ENCODE measurements at places on chromosomes 2 and 18. TPM values are rescaled to one million over a fixed set of nuclear protein-coding genes. Genes with fewer than 3 reads are reported as not detected.

STAT4 gene
- total RNA-seq = 6.6 TPM

DNA sequence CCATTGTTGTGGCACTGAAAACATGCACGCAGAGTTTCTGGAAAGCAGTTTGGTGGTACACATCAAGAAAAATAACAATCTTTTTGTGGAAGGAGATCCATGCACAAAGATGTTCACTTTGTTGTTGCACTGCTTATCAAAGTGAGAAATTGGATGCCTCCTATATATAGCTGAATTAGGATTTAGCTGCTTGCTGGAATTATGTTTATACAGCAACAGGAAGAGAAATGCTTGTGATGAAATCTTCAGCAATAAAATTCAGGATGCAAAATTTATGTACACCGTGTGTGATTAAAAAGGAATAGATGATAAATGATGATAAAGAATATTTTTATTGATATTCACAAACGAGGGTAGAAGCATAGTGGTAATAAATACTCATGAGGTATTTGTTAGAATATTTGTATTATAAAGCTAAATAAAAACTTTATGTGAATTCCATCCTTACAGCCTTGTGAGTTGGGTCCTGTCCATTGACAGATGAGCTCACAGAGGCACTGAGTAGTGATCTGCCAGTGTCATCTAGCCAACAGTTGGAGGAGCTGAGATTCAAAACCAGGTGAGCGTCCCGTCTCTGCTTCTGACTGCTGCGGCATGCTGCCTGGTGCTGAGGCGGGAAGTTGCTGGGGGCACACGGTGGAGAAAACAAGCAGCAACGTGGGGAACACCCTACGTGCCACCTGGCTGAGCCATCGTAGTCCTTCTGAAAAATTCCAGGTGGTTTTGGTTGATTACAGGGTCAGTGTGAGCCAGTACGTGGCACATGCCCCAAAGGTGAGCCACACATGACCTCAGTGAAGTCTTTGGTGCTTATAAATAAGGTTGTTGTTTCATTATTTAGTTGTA is 80.2 kb downstream of the ASAP2 start:
- DNase-seq = no peak

- no peak for DNase-seq
Measured at GRCh38 chr2:215594766-215595165, 158.9 kb upstream of the FN1 start.

- no peak for DNase-seq
Measured at GRCh38 chr2:235860111-235860510, 308.1 kb downstream of the GBX2 start.

DNA sequence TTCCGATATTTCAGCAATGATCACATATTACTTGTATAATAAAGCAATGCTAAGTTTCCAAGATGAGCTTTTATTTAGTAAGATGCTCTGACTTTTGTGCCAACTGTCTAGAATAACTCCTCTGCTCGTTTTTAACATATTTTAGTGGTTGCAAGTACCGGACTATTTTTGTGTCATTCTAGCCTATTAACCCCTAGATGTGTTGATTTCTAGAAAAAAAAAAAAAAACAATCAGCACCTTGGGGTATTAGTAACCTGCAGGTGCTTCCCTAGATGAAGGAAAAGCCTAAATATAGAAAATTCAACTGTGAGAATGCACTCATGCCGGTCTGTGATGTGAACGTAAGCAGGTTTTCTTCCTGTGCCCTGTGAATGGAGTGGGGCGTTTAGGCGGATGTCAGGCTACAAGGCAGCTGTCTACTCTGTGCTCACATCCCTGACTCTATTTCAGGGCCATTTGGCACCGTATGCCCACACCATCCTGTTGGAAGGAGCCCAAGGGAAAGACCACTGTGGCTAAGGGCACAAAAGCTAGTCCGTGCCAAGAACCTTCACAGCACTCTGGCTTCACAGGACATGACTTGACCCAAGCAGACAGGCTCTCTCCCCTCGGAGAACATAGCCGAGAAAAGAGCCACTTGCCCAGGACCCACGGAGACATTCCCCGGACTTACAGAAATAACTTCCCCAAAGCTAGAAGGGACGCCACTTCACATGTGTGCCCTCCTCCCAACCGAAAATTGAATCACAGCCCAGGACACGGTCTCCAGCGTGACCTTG is 60.9 kb upstream of the AGAP1 start:
- peak; percentile 33 for DNase-seq

DNA sequence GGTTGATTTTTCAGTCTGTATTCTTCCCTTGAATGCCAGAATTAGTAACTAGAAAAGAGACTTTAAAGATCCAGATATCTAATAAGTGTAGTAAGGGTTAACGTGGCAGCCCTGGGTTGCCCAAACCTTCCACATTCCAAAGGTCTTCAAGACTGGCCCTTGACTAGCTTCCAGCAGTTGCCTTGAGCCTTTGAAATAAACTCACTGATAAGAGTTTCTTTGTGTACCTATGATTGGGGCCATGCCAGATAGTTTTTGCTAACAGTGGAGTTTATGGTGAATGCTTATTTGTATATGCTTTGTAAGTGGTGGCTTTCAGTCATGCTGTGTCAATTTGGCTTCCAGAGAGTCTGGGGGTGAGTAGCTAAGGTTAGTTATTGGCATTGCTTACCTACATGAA is 722.3 kb downstream of the RNF144A start:
- DNase-seq = peak; percentile 67

DNA sequence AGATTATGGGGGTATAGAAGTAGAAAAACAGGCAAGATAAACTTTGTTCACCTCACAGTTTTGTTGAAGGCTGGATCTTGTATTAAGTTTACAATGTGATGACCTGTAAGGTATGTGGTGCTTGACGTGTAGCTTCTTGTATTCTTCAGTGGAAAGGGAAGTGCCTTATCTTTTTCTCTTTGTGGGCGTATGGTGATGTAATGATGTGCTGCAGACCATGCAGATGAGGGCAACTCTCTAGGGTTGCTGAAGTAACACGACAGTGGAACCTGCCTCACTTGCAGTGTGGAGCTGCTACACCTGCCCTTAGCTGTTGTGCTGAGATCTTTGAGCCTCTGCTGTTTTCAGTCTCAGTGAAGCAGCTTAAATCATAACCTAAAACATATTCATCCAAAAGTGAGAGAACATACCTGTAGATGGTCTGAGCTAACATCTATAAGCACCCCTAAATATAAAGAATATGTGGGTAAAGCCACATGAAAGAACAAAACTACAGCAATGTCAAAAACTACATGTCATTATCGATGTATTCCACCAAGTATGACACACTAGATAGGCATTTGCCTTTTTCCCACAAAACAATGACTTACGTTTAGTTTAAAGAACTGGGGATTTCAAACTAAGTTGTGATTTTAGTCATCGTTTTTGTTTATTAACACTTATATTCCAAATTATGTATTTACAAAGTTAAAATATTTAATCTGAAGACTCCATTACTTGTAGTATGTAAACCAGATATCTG is 1144.1 kb downstream of the CNTNAP5 start:
- no peak for DNase-seq

DNA sequence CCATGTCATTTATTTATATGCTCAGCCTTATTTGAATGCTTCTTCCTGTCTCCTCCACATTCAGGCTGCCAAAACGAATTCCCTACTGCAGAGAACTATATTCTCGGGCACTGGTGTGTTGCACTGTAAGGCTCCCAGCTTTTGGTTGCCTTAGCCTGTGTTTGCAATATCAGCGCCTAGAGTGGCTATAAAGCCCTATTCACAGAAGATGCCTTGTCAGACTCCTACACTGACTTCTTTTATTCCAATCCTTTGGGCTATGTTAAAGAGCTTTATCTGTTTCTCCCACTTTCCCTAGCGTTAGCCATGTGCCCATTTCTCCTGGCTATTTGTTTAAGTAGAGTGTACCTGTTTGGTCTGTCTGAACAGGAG is 62.4 kb upstream of the EHBP1 start:
- no peak for DNase-seq

DNA sequence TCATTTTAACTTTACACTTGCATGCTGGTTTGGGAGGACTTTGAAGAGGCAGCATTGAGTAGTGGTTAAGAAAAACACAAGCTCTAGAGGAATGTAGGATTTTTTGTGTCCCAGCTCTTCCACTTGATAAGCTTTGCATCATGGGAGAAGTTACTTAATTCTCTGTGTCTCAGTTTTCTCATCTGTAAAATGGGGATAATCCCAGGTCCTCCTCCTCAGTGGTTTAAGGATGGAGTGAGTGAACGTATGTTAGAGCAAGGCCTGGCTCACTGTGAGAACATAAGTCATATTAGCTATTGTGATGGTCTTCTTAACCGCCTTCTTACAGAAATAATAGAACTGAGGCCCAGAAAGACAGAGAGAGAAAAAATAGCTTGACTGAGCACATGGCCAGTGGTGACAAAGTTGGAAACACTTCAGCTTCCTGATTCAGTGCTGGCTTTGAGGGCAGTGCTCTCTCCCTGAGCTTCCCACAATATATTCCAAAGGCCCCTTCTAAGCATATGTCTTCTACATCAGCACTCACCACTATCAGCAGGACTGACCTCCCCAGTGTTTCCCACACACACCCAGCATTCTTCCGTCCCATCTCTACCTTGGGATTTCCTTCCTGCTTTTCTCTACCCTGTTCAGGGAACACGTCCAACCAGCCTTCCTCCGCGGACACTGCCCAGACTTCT is 214.9 kb upstream of the TNP1 start:
- DNase-seq = no peak

Measured in stomach (tissue), 19 donors.